Foreskin keratinocyte (primary cell): ENCODE measurements at places on chromosomes 6 and 20.
A peak's percentile ranks its signal among the peaks of the same experiment; 100 is the strongest.

- no peak for DNase-seq
Observed at GRCh38 chr20:23086056-23086566, at the start of gene CD93. CD93 (minus strand) TSS chr20:23086324; CDS start chr20:23086192, 132 bp downstream.

- no peak for DNase-seq
Observed at GRCh38 chr6:14751645-14752175, 494.2 kb upstream of the JARID2 start.

DNA sequence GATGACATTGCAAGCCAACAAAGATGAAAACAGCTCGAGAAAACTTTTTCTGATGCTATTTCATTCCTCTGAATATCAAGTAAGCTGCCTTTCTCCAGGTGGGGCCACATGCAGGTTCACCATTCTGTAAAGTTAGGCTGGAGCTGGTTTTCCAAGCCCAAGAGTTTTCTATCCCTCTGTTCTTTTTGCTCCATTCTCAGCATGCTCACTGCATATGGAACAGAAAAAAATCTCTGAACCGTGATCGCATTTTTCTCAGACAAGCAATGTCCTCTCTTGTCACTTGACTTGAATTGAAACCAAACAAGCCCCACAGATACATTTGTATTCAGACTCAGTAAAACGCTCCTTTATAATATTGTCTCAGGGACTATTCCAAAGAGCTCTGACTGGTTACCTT, 451.6 kb downstream of the FRK start:
- no peak for DNase-seq

- DNase-seq, result no peak
Observed at GRCh38 chr6:71351190-71351589, 62.6 kb downstream of the OGFRL1 start.

DNA sequence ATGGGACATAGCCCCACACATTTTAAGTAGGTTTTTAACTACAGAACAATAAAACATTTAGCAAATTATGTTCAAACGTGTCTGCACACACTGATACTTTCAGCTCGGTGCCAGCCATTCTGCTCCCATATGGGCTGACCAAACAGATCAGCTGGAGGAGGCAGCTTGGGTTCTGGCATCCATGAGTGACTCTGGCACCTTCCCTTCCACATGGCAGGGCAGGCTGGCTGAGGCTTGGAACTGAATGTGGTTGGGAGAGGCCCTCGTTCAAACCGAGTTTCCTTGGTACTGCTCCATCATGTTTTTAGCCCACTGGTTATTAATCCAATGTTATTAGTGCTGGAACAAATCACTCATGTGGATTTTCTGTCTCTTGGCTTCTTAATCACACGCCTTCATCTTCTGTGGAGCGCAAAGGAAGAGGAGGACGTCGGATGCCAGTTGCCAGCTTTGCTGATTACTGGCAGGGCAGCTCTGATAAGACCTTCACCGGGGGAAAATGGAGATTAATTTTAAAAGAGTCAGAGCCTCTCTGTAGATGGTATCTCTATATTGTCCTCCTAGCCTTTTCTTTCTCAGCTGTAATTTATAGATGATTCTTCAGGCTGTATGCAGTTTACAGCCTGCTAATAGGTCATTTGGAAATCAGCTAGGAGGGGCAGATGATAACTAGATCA, 93.1 kb upstream of the TIAM2 start:
- no peak for DNase-seq

DNA sequence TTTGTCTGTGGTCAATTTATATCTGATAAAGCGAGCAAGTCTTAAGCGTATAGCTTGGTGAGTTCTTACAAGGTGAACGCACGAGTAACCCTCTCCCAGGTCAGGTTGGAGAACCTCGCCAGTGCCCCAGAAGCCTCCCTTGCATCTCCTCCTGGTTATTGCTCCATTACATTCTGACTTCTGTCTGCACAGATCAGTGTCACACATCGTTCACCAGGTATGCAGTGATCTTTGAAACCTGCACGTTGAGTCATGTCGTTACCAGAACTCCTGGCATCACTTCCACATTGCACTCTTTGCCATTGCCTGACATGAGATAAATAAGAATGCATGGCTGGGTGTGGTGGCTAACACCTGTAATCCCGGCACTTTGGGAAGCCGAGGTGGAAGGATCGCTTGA, 44.2 kb downstream of the AKAP12 start:
- peak; percentile 91 for DNase-seq

DNA sequence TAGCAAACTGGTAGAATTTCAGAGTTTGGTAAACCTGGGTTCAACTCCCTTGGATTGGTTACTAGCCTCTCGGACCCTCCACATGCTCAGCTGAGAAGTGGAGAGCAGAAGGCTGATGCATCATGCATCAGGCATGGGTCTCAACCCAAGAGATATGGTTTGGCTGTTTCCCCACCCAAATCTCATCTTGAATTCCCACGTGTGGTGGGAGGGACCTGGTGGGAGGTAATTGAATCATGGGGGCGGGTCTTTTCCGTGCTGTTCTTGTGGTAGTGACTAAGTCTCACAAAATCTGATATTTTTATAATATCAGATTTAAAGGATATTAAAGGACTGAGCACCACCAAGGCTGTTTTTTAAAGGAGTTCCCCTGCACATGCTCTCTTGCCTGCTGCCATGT, 75.1 kb downstream of the PPP1R3G start:
- no peak for DNase-seq

GRCh38 chr6:45076217-45076930, 251.8 kb upstream of the RUNX2 start:
- no peak for DNase-seq

GRCh38 chr6:17630511-17631073, 30.5 kb downstream of the FAM8A1 start:
- DNase-seq, result no peak

- no peak for DNase-seq
Observed at GRCh38 chr6:139448051-139448649, 73.7 kb upstream of the CITED2 start.

- DNase-seq, result no peak
Observed at GRCh38 chr6:24951811-24952299, 16.1 kb upstream of the RIPOR2 start.

DNA sequence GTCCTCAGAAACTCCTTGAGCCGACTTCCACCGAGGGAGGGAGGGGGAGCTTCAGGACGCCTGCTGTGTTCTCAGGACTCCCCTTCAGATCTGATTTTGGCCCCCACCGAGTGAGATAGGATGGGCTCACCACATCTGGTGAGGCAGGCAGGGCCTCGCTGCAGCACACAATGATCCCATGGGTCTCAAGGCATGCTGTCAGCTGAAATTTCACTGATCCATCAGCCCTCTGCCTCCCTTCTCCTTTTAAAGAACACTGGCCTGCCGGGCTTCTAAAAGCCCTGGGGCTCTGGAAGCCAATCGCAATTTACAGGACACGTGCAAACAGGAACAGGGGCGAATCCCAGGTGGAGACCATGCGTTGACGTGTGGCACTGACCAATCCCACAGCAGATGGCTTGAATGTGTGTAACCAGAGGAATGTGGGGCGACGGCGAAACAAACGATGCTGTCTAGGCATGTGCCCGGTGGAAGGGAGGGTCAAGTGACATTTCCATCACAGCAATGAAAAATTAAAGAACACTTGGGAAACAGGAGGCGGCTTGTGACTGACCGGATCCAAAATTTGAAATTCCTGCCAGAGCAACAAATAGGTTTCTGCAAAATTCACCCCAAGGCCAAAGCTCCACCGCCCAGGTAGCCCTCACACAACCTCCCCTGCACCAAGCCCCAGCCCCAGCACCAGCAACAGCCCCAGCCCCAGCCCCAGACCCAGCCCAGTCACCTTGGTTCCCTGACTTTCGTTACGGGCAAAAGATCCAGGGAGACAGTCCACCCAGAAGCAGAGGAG, 167.1 kb upstream of the ZNF337 start:
- no peak for DNase-seq

- DNase-seq, result no peak
Observed at GRCh38 chr6:89361171-89361570, 8.6 kb upstream of the UBE2J1 start.

- peak; percentile 60 for DNase-seq
Observed at GRCh38 chr20:57342829-57343228, 8.2 kb upstream of the RAE1 start.

GRCh38 chr20:5729348-5729747, 20.9 kb upstream of the SHLD1 start:
- DNase-seq, result no peak

GRCh38 chr20:60558486-60558885, 600.3 kb downstream of the CDH26 start:
- DNase-seq, result no peak

DNA sequence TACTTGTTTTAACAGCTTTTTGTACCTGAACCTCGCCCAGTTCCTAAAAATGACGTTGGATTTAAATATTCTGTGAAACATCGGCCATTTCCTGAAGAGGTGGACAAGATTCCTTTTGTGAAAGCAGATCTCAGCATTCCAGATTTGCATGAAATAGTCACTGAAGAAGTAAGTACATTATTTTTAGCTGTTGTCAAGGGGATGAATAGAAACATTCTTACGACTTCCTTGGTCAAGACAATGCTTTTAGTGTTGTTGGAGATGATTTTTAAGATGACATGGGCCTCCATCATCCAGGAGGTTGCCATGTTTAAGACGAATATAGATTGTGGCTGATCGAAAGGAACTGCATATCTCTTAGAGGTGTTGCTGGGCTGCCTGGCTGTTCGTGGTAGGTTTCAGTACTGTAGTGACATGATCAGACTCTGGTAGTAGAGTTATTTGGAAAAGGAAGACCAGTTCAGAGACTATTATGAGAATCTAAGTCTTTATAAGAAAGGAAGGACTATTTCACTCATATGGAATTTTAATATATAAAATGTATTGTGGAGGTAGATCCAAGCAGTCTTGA, 29.9 kb upstream of the ADIG start:
- no peak for DNase-seq

- no peak for DNase-seq
Observed at GRCh38 chr6:91029211-91029610, 442.3 kb upstream of the MAP3K7 start.

DNA sequence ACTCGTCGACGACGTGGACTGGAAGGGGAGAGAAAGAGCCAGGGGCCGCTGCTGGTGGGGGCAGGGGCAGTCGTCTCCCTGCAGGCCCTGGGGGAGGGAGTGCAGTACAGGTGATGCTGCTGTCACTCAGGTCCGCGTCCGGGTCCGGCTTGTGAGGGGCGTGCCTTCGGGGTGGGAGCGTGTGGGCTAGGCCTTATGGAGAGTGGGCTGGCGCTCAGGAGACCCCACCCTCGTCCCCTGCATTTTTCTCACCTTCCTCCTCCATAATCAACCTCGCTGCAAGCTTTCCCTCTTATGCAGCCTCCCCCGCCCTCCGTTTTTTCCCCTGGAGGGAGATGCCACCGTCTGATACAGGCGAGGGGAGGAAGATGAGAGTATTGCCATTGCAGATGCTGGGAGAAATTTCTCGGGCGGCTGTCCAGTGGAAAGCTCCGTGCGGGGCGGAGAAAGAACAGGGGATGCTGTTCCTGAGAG, 632 bp downstream of the PCMT1 start:
- DNase-seq, result peak; percentile 15

DNA sequence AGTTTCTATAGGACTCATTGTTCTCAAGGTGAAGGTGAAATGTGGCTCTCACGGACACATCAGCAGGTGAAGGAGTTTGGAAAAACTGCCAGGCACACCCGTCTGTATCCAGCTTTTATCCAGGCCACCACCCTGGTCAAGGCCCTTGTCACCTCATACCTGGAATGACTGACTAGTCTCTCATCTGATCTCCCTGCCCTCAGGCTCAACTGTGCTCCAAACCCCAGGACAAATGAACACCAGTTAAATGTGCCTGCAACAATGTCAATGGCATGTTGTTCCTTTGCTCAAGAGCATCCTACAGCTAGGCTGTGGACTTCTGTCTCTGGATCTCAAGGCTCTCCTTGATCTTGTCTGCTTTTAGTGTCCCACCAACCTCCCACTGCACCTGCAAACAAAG, 47.6 kb upstream of the DSP start:
- no peak for DNase-seq

DNA sequence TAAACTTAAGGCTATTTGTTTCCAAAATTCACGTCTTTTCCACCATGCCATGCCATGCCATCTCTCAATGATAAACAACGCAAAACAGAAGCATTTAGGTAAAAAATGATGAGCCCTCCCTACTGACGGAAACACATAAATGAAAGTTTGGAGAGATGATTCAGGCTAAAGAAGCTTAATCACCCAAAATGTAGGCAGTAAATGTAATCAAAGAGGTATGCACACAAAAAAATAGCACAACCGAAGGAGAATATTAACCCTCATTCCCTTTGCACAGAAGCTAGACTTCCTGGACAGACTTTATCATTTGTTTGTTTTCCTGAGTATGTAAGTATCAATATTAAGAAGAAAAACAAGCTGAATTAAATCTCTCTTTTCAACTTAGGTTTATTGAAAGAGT, 28.8 kb downstream of the DCDC2 start:
- DNase-seq, result peak; percentile 64

DNA sequence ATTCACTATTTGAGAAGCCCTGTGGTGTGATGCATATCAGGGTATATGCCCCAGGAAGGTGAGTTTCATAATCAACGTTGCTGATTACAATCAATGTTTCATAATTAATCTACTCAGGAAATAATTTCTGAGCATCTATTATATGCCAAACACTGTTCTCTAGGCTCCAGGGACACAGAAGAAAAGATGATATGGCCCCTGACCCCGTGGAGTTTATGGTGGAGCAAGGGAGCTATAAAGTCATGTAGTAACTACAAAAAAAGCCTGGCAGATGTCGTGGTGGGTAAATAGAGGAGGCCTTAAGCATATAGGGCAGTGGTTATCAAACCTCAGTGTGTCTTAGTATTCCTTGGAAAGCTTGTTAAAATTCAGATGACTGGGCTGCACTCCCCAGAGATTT, 40.1 kb upstream of the BCAS1 start:
- DNase-seq, result no peak

DNA sequence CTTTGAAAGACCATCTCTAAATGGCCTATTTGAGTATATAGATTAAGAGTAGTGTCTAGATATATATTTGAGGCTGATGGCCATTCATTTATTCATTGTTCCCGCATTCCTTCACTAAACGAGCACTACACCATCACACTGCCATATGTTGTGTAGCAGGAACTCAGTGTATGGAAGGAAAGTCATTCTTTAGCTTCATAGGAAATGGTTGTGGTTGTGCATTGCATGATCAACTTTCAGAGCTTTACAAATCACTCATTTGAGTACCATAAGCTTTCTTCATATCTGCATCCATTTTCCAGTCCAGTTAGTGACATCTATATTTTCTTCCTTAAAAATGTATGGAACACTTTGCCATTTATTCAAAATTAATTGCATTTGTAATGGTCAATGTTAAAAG, 97.9 kb downstream of the ARID1B start:
- DNase-seq, result no peak

DNA sequence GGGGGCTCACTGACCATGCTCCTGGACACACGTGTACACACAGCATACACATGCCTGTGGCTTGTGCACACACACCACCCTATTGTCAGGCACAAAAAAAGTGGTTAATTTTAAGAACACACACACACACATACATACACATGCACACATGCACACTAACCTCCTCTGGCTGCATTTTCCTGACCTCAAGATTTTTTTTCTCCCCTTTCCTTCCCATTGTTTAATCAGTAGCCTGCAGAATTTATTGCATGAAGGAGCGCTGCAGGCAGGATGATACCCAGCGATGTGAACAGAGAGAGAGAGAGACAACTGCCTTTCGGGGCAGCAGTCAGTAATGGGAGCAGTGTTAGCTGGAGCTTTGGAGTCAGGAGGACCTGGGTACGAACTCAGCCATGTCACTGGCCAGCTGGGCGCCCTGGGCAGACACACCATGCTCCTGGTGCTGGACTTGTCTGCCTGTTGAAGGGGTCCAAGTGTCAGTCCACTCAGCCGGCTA, 990 bp upstream of the TRAF3IP2 start:
- DNase-seq, result no peak
